ENCODE measurements at places on chromosomes 6 and 20. TPM values are rescaled to one million over a fixed set of nuclear protein-coding genes. Genes with fewer than 3 reads are reported as not detected.

The TBX18 gene
- total RNA-seq = not detected

The TPBG gene
- 362 TPM for total RNA-seq

The TRIM10 gene
- total RNA-seq = not detected

The GPX5 gene
- total RNA-seq = not detected

The PNPLA1 gene
- total RNA-seq = not detected

The CCN6 gene
- total RNA-seq = not detected

The KCNQ5 gene
- total RNA-seq = 0.09 TPM

The CYP24A1 gene
- total RNA-seq = not detected

The CRISP2 gene
- not detected for total RNA-seq

The MYLK2 gene
- total RNA-seq = not detected

The ANGPT4 gene
- total RNA-seq = 0.06 TPM

The C2 gene
- total RNA-seq = 1.1 TPM

DNA sequence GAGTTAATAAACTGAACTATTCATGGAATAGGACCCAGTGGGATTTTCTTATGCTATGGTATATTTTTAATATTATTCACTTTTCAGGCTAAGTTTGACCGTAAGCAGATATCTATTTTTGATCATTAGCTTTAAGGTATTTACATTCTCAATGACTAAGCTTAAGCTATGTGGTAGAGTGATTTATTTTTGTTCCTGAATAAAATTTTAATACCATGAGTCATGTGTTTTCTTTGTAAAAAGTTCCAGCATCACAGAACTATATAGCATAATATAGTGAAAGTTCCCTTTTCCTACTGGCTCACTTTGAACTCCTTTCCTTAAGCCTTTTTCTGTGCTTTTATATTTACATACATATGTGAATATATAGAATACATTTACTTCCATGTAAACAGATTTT, 75.8 kb downstream of the BCKDHB start:
- no peak for DNase-seq

- peak; percentile 37 for DNase-seq
Measured at GRCh38 chr20:15561707-15562404, 1011.4 kb downstream of the KIF16B start.

- no peak for DNase-seq
Measured at GRCh38 chr20:43722153-43722505, 4.7 kb downstream of the GTSF1L start.

- no peak for DNase-seq
Measured at GRCh38 chr6:113684382-113684901, 172.7 kb upstream of the MARCKS start.

- no peak for DNase-seq
Measured at GRCh38 chr20:10922941-10923340, 249.1 kb upstream of the JAG1 start.

DNA sequence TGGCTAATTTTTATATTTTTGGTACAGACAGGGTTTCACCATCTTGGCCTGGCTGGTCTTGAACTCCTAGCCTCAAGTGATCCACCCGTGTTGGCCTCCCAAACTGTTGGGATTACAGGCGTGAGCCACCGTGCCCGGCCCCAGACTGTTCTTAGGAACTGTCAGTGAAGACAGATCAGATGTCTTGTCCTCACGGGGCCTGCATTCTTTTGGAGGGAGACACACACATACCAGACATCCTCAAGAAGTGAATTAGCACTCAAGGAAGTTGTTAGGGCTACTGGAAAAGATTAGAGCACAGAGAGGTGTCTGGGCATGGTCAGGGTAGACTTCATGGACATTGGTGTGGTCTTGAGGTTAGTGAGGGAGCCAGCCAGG, 10.3 kb upstream of the LPIN3 start:
- no peak for DNase-seq

DNA sequence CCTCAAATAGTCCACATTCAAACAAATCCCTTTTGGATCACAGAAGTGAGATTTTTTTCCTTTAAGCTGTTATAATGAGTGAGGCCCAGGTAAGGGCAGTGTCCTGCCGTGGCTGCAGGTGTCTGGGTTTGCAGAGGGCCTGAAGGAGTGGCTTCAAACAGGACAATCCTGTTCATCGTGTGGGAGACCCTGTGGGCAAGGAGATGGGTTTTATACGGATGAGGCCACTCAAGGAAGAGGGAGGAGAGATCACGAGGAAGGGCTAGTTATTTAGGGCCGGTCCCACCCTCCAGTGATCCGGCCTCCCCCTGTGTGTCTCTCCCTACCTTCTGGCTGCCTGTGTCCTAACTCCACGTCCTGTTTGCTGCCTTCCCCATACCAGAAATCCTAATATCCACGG, 33.8 kb downstream of the PPP1R14C start:
- no peak for DNase-seq

GRCh38 chr6:45786355-45786781, 229.3 kb downstream of the CLIC5 start:
- DNase-seq = peak; percentile 91

DNA sequence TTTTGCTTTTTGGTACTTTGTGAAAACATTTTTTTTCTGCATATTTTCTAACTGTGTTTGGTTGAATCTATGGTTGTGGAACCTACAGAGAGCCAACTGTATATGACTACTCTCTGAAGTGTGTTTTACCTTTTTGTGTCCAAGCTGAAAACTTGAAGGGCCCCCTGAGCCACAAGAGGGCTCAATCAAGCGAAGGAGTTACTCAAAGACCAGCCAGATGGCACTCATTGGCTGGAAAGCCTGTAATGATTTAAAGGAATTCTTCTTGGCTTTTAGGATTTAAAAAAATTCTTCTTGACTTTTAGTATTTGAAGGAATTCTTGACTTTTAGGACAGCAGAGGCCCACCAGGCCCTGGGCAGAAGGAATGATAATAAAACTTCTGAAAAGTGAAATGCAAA, 27.0 kb upstream of the ECI2 start:
- DNase-seq = peak; percentile 15

DNA sequence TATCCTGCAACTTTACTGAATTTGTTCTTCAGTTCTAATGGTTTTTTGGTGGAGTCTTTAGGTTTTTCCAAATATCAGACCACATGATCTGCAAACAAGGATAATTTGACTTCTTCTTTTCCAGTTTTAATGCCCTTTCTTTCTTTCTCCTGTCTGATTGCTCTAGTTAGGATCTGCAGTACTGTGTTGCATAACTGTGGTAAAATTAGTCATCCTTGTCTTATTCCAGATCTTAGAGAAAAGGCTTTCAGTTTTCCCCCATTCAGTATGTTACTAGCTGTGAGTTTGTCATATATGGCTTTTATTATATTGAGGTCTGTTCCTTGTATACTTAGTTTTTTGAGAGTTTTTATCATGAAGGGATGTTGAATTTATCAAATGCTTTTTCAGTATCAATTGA, 4.3 kb downstream of the MICA start:
- DNase-seq = no peak

DNA sequence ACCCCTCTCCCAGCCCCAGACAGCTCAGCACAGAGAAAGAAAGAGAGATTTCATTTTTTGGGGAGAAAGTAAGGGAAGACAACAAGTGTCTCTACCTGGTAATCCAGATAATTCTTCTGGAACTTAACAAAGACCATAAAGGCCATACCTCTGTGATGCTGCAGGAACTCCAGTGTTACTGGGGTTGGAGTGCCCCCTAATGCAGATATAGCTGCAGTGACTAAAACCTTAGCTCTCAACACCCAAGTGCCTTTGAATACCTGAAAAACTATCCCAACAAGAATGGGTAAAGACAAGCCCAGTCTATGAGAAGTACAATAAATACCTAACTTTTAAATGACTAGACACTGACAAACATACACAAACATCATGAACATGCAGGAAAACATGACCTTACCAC, 365.3 kb upstream of the PTCHD4 start:
- peak; percentile 52 for DNase-seq

DNA sequence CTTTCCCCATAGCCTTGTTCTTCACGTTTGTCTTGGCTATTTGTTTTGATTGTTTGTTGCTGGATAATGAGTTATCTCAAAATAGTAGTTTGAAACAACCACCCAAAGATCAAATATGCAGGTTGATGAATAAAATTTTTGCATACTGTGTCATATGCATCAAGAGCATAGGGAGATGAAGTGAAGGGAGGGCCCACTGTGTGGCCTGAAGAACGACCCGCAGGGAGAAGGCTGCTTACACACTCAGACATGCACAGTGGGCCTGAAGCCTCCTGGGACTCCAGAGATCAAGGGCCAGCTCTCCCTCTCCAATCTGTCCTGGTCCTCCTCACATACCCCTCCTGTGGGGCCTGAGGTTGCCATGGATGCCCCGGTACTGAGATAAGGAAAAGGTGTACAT, 16.2 kb upstream of the TREM2 start:
- no peak for DNase-seq

- no peak for DNase-seq
Measured at GRCh38 chr6:12286373-12287110, 3.6 kb upstream of the EDN1 start.

GRCh38 chr20:61640131-61640870, 388.2 kb downstream of the CDH4 start:
- DNase-seq = no peak

- no peak for DNase-seq
Measured at GRCh38 chr6:151224076-151224475, 15.7 kb upstream of the AKAP12 start.

- DNase-seq = no peak
Measured at GRCh38 chr20:40813708-40814630, 124.9 kb upstream of the MAFB start.
